ENCODE measurements at places on chromosomes 4 and X. TPM values are rescaled to one million over a fixed set of nuclear protein-coding genes. Genes with fewer than 3 reads are reported as not detected.

CFAP47 gene
- not detected for total RNA-seq

IL2 gene
- 4.6 TPM for total RNA-seq

TMEM154 gene
- total RNA-seq = 39.4 TPM

SLC26A1 gene
- total RNA-seq = 0.34 TPM

PGM2 gene
- total RNA-seq = 36.2 TPM

SMIM31 gene
- not detected for total RNA-seq

UBE2K gene
- total RNA-seq = 95.8 TPM

QRFPR gene
- not detected for total RNA-seq

BBS7 gene
- 15.4 TPM for total RNA-seq

CYSLTR1 gene
- total RNA-seq = 58.0 TPM

HTN3 gene
- not detected for total RNA-seq

SNX12 gene
- total RNA-seq = 43.9 TPM

S100G gene
- not detected for total RNA-seq

CSAG1 gene
- total RNA-seq = not detected

IL9R gene
- 33.2 TPM for total RNA-seq

CXorf49 gene
- not detected for total RNA-seq

POLN gene
- total RNA-seq = 9.4 TPM

TRIM61 gene
- total RNA-seq = 5.1 TPM

UGT2B7 gene
- not detected for total RNA-seq

TLR7 gene
- 0.66 TPM for total RNA-seq
